Activated CD8-positive, alpha-beta memory T cell treated with anti-CD3 and anti-CD28 coated beads, Interleukin-2, amount 10 ng/mL, durations not matched to agents 7 days and 5 days (primary cell): ENCODE measurements at places on chromosomes 6 and 20. TPM values are rescaled to one million over a fixed set of nuclear protein-coding genes. Genes with fewer than 3 reads are reported as not detected.

GRCh38 chr6:3324262-3324942 lies 65.7 kb downstream of the PSMG4 start:
- H3K27me3 ChIP-seq, result peaks cover 2% of the 10 kb centered on the region
- DNase-seq, result no peak
- H3K36me3 ChIP-seq, result no peaks in the 10 kb centered on the region
- peaks cover 5% of the 10 kb centered on the region for H3K4me1 ChIP-seq

DNA sequence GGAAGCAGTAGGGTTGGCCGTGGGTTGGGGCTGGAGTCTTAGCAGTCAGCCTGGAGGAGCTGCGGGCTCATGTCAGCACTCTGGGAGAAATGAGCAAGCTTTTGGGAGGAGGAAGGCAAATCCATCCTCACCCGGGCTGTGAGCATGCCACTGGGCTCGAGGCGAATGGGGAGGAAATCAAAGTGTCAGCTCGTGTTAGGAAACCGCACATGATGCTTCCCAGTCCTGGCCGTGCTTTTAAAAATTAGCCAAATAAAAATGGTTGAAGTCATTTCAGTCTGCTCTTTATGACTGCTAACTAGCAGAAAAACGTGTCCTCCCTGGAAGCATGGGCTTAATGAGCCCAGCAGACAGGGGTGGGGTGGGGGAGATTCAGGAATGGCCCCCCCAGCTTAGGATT lies 98.1 kb downstream of the NFATC2 start:
- peak overlapping the region; percentile 20 for H3K27ac ChIP-seq
- H3K4me3 ChIP-seq, result no peak overlapping the region
- DNase-seq, result no peak
- no peaks in the 10 kb centered on the region for H3K27me3 ChIP-seq
- peaks cover 65% of the 10 kb centered on the region for H3K4me1 ChIP-seq

- no peak overlapping the region for H3K4me3 ChIP-seq
- H3K27me3 ChIP-seq, result no peaks in the 10 kb centered on the region
- H3K4me1 ChIP-seq, result peaks cover 34% of the 10 kb centered on the region
- no peaks in the 10 kb centered on the region for H3K36me3 ChIP-seq
- peak overlapping the region; percentile 52 for H3K27ac ChIP-seq
- DNase-seq, result peak; percentile 90
Measured at GRCh38 chr6:35736253-35736894, 458 bp upstream of the ARMC12 start.

GRCh38 chr6:27806981-27807440 lies 105.2 kb downstream of the OR2B2 start:
- peaks cover 43% of the 10 kb centered on the region for H3K4me1 ChIP-seq
- DNase-seq, result peak; percentile 65
- H3K27ac ChIP-seq, result peak overlapping the region; percentile 95
- H3K27me3 ChIP-seq, result peaks cover 3% of the 10 kb centered on the region
- H3K4me3 ChIP-seq, result peak overlapping the region; percentile 87
- peaks cover 11% of the 10 kb centered on the region for H3K36me3 ChIP-seq

- peak overlapping the region; percentile 75 for H3K4me3 ChIP-seq
- no peaks in the 10 kb centered on the region for H3K27me3 ChIP-seq
- H3K36me3 ChIP-seq, result no peaks in the 10 kb centered on the region
Measured at GRCh38 chr6:33585403-33586107, 5.5 kb upstream of the BAK1 start.

DNA sequence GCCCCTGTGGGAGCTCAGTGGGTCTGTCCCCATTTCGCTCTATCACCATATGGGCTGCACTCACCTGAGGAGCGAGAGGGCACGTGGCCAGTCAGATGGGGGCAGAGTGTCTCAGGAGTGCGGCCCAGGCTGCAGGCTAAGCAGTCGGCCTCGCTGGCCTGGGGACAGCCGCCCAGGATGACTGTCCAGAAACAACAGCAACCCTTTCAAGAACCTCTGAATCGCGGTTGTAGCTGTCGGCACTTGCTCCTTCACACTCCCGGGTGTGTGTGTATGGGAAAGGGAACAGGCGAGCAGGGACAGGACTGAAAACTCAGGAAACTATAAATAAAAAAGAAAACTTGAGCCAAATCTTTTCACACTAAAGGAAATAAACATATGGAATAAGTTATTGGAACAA lies 63.1 kb downstream of the TFAP2A start:
- no peak overlapping the region for H3K27ac ChIP-seq
- no peaks in the 10 kb centered on the region for H3K4me1 ChIP-seq
- no peaks in the 10 kb centered on the region for H3K36me3 ChIP-seq
- no peak overlapping the region for H3K4me3 ChIP-seq

GRCh38 chr6:73286752-73287151 lies 23.8 kb upstream of the KHDC1 start:
- no peak overlapping the region for H3K4me3 ChIP-seq
- peaks cover 6% of the 10 kb centered on the region for H3K4me1 ChIP-seq
- H3K27me3 ChIP-seq, result no peaks in the 10 kb centered on the region
- peaks cover 5% of the 10 kb centered on the region for H3K36me3 ChIP-seq
- no peak overlapping the region for H3K27ac ChIP-seq

DNA sequence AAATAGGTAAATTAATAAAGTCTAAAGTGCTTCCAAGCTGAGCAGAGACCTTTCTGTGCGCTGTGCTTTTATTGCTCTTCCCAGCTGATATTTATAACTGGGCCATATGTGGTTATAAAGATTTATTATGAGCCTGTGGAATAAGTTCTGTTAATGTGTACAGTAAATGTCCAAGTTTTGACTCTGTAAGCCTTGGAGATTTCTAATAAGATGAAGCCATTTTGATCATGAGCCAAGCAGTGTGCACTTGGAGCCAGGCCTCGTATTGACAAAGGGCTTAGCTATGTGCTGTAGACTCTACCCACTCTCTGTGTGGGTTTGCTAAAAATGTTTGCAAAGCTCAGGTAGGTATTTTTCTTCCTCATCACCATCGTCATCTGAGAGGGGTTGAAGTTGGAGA lies 361.1 kb downstream of the FOXA2 start:
- H3K27ac ChIP-seq, result no peak overlapping the region
- no peak overlapping the region for H3K4me3 ChIP-seq
- no peak for DNase-seq
- H3K36me3 ChIP-seq, result no peaks in the 10 kb centered on the region

DNA sequence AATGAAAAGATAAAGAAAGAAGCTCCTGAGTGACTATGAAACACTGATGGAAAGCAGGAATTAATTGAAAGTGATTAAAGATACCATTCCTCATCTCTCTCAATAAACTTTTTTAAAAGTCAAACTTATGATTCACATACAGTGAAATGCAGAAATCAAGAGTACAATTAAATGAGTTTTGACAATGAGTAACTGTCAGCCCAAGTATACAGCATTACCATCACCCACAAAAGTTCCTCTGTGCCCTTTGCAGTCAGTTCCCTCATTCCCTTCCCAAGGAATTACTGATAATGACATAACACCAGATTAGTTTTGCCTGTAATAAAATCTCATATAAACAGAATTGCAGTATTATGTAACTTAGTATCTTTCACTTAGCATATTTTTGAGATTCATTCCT lies 44.5 kb downstream of the ATG5 start:
- no peak overlapping the region for H3K4me3 ChIP-seq
- peaks cover 46% of the 10 kb centered on the region for H3K36me3 ChIP-seq
- H3K27me3 ChIP-seq, result no peaks in the 10 kb centered on the region
- no peak for DNase-seq

DNA sequence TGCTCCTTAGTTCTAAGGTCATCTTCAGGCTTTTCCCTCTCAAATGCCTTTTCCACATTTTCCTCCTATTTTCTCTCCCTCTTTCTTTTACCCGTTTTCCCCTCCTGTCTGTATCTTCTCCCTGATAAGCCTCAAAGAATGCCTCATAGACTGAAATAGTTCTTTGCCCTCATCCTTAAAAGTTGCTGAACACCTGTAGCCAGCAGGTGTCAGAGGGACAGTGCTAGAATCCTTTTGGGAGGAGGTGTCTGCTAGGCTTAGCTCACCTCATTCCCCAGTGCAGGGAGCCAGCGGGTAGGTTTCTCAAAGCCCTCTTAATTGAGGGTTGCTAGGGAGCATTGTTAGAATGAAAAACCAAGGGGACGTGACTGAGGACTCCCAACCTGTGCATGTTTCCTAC lies 204.0 kb downstream of the TSHZ2 start:
- H3K27me3 ChIP-seq, result peaks cover 20% of the 10 kb centered on the region
- no peaks in the 10 kb centered on the region for H3K4me1 ChIP-seq
- H3K36me3 ChIP-seq, result no peaks in the 10 kb centered on the region
- H3K27ac ChIP-seq, result no peak overlapping the region
- DNase-seq, result no peak

- no peak overlapping the region for H3K4me3 ChIP-seq
- H3K27me3 ChIP-seq, result no peaks in the 10 kb centered on the region
- H3K4me1 ChIP-seq, result no peaks in the 10 kb centered on the region
- H3K36me3 ChIP-seq, result peaks cover 10% of the 10 kb centered on the region
- no peak overlapping the region for H3K27ac ChIP-seq
- no peak for DNase-seq
Measured at GRCh38 chr20:62277253-62277652, 25.5 kb upstream of the ADRM1 start.

DNA sequence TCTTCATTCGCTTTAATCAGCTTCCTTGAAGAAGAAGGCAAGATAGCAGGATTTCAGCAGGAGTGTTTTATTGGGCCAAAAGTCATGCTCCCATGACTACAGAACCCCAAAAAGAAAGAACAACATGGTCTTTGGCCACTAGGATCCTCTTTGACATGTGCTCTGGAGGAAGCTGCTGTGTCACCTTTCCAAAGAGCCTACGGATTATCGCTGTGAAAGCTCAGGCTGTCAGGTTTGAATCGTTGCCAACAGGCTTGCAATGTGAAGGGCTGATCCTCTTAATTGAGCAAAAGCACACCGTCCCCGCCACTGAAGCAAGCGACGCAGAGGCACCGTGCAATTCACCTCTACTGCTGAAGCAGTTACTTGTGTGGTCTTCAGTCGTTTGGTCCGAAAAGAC lies 29.0 kb downstream of the MYLIP start:
- H3K4me3 ChIP-seq, result no peak overlapping the region
- no peaks in the 10 kb centered on the region for H3K27me3 ChIP-seq
- H3K27ac ChIP-seq, result no peak overlapping the region
- peaks cover 13% of the 10 kb centered on the region for H3K4me1 ChIP-seq

DNA sequence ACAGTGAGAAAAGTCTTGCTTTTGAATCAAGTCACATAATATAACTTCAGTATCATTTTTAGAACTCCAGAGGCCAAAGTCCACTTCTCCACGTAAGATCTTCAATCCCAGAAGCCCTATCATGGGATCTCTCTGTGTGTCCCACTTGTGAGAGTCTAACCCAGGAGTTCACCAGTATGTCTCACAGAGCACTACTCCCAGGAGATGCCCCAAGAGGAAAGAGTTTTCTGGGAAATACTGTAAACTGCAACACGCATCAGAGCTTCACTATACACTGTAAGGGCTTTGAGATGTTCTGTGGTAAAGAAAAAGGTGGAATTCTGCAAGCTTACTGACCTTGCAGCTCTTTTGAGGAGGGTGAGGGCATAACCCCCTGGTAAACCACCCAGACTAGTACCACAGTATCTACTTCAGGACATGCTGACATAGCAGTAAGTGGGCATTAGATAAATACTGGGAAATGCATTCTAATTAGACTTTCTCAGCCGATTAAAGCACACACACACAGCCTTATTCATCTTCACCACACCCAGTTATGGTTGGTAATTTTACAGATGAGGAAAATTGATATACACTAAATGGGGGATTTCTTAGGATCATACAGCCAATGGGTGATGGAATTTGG lies 12.3 kb downstream of the DCBLD1 start:
- peaks cover 17% of the 10 kb centered on the region for H3K4me1 ChIP-seq
- peaks cover 4% of the 10 kb centered on the region for H3K27me3 ChIP-seq
- DNase-seq, result no peak

GRCh38 chr20:8656335-8656734 lies 412.6 kb upstream of the PLCB4 start:
- no peaks in the 10 kb centered on the region for H3K27me3 ChIP-seq
- H3K27ac ChIP-seq, result no peak overlapping the region
- no peak overlapping the region for H3K4me3 ChIP-seq
- H3K36me3 ChIP-seq, result no peaks in the 10 kb centered on the region
- no peaks in the 10 kb centered on the region for H3K4me1 ChIP-seq

GRCh38 chr20:46928580-46929132 lies 34.0 kb downstream of the EYA2 start:
- H3K27ac ChIP-seq, result no peak overlapping the region
- H3K36me3 ChIP-seq, result no peaks in the 10 kb centered on the region
- H3K4me1 ChIP-seq, result no peaks in the 10 kb centered on the region
- H3K27me3 ChIP-seq, result peaks cover 13% of the 10 kb centered on the region
- DNase-seq, result no peak

DNA sequence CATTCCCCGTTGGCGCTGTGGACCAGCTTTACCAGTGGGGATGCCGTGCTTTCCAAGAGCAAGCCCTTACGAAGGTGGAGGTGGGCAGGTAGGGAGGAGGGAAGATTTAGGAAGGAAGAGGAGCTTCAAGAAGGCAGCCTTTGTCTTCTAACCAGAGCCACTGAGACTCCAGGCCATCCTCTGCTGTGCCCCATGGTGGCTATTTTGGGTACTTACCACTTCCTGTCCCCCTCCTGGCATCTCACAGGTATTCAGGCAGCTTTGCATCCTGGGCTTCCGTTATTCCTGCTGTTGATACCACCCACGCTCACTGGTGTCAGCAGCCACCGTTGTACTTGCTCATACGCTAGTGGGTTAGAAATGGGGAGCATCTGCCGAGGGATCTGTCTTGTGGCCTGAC lies 22.9 kb downstream of the ERMARD start:
- peaks cover 5% of the 10 kb centered on the region for H3K4me1 ChIP-seq
- no peak overlapping the region for H3K27ac ChIP-seq
- H3K4me3 ChIP-seq, result no peak overlapping the region
- no peak for DNase-seq
- H3K27me3 ChIP-seq, result no peaks in the 10 kb centered on the region

DNA sequence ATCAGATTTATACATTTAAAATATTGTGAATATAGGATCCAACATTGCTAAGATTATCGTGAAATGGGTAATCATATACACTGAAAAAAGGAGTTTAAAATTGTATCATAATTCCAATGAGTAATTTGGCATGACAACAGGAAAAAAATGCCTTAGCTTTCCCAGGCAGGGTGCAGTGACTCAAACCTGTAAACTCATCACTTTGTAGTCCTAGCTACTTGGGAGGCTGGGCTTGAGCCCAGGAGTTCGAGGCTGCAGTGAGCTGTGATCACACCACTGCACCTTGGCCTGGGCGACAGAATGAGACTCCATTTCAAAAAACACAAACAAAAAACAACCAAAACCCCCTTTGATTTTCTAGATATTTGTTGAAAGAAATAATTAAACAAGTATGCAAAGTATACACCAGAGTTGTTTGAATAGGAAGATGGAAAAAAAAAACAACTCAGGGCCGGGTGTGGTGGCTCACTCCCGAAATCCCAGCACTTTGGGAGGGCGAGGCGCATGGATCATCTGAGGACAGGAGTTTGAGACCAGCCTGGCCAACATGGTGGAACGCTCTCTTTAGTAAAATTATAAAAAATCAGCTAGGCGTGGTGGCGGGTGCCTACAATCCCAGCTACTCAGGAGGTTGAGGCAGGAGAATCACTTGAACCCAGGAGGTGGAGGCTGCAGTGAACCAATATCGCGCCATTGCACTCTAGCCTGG lies 98.7 kb downstream of the TRERF1 start:
- no peaks in the 10 kb centered on the region for H3K27me3 ChIP-seq
- H3K36me3 ChIP-seq, result peaks cover 43% of the 10 kb centered on the region
- peaks cover 59% of the 10 kb centered on the region for H3K4me1 ChIP-seq
- no peak for DNase-seq
- H3K27ac ChIP-seq, result no peak overlapping the region

Gene TMC2
- total RNA-seq, result not detected

Gene LY6G6D
- not detected for total RNA-seq

Gene SLC17A3
- 0.26 TPM for total RNA-seq

Gene OXT
- not detected for total RNA-seq

Gene ENPP1
- total RNA-seq, result 0.15 TPM

Gene LPA
- not detected for total RNA-seq

Gene TMEM63B
- total RNA-seq, result 11.6 TPM

Gene SPDEF
- total RNA-seq, result 0.12 TPM

Gene TBX18
- total RNA-seq, result not detected

Gene AURKA
- total RNA-seq, result 107 TPM

Gene GINS1
- total RNA-seq, result 36.5 TPM

Gene SYCP2L
- 0.64 TPM for total RNA-seq

Gene HLA-DPB1
- 150 TPM for total RNA-seq
